NCI-H524 treated with DMSO at 0.1 percent for 48 hours (cell line): ENCODE measurements at places on chromosomes 16 and 17.

DNA sequence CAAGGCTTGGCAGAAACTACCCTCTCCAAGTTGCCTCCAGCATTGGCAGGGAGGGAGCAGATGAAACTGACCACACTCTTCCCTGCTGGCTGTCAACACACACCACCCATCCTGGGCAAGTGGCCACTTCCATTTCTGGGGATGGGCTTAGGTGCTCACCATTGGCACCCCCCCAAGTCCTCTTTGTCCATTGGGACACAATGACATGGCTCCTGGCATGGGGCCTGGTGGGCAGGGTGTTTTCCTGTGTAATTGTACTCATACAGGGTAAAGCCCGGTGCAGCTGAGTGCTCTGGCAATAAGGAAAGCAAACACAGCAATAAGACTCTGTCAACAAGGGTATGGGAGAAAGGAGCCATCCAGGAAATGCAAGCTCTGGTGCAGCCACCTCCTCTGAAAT, 22.6 kb downstream of the SCNN1B start:
- no peak for DNase-seq

GRCh38 chr16:53991754-53992378, 287.9 kb downstream of the FTO start:
- DNase-seq = no peak

DNA sequence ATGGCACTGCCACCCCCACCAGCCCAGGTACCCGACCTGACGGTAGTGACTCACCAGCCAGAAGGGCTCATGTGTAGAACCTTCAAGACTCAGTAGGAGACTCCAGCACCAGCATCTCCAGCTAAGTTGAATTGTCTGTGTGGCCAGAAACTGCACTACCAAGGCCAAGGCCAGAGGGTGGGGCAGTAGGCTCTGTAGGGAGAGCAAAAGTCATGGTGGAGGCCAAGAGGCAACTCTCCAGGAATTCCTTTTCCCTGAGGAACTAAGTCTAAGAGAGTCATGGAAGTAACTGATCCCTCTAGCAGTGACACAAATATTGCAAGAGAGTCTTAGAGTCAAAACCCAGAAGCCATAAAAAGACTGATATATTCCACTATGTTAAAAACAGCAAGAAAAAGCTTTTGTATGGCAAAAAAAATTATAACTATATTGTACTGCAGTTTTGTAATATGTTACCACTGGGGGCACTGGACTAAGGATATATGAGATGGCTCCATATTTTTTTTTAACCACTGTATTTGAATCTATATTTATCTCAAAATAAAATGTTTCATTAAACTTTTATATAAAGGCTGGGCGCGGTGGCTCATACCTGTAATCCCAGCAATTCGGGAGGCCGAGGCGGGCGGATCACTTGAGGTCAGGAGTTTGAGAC, 30.2 kb upstream of the GUCY2D start:
- DNase-seq = no peak

DNA sequence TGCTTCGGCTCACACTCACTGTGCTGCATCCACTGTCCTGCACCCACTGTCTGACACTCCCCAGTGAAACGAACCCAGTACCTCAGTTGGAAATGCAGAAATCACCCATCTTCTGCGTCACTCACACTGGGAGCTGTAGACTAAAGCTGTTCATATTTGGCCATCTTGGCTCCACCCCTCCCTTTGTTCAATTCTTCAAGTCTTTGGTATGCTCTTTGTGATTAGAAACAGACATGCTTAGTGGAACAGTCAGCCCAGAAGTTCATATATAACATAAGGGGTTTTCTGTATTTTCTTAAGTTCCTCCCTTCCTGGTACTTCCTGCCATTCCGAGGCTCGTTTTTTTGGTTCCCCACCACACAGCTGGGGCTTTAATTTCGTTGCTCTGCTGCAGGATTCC, 398.5 kb upstream of the DYNLRB2 start:
- no peak for DNase-seq

DNA sequence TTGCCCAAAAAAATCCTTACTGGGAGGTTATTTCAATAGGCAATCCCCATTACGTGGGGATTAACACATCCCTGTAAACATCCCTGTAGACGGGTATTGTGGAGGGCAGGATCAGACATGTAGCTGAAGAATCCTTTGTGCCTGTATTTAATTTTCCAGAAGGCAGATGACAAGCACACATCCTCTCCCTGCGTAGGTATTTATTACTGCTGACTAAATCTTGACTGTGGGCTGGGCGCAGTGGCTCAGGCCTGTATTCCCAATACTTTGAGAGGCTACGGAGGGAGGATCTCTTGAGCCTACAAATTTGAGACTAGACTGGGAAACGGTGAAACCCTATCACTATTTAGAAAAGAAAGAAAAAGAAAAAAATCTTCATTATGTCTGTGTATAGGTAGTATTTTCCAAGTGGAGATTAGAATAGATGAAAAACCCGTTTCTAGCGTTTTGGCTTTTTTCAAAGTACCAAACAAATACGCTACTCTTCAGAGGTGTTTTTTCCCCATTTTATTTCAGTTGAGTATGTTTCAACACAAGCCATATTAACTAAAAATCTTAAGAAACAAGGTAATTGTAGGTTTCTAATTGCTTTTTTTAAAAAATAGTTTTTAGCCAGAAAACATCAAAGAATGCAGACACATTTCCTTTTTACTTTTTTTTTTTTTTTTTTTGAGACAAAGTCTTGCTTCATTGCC, 1.5 kb upstream of the MARF1 start:
- DNase-seq = peak; percentile 20

GRCh38 chr16:54233615-54234014, 53.0 kb downstream of the IRX3 start:
- no peak for DNase-seq

- no peak for DNase-seq
These were observed 44.9 kb upstream of the BAHCC1 start for GRCh38 chr17:81350320-81350890.

GRCh38 chr16:12337871-12338655, 361.5 kb downstream of the SNX29 start:
- DNase-seq = no peak

- DNase-seq = no peak
These were observed 458.0 kb downstream of the KIF2B start for GRCh38 chr17:54280741-54281140.

DNA sequence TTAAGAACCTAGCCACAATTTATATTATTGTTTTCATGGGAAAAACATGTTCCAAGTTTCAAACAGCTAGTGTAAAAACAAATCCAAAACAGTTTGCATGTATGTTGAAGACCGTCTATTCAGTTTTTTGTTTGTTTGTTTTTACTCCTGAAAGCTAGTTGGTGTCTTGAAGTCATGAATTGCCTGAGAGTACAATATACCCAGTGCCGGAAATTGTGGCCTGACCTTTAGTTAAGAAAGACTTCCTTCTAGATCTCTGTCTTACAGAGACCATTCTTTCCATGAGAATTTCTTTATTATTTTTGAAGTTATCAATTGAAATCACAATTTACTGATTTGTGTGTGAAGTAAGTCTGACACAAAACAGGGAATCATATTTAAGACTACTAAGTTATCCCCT, 474.8 kb downstream of the KCNJ2 start:
- DNase-seq = no peak

DNA sequence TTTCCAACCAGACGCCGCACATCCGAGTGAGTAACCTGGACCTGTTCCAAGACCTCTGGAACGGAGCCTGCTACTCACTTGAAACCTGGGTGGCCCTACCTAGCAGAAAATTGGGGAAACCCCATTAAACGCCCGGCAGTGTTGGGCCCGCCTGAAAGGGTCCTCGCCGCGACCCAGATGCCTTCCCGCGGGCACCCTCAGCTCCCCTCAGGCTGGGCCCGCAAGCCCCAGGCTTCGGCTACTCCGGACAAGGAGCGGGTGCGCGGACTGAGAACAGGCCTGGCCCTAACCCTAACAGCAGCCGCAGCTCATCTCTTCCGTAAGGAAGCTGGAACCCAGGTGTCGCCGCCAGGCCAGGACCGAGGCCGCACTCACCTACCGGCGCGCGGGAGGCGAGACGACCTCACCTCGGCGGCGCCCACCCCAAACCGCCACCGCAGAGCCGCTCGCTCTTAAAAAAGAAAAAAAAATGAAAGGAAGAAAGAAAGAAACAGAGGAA, 344 bp downstream of the PSME3IP1 start:
- DNase-seq = no peak

- no peak for DNase-seq
These were observed 377.0 kb upstream of the TNRC6C start for GRCh38 chr17:77581480-77581879.

GRCh38 chr16:2469399-2470233, 1.5 kb upstream of the NTN3 start:
- DNase-seq = no peak

GRCh38 chr17:77378318-77379064, 237.7 kb downstream of the SEC14L1 start:
- peak; percentile 99 for DNase-seq

DNA sequence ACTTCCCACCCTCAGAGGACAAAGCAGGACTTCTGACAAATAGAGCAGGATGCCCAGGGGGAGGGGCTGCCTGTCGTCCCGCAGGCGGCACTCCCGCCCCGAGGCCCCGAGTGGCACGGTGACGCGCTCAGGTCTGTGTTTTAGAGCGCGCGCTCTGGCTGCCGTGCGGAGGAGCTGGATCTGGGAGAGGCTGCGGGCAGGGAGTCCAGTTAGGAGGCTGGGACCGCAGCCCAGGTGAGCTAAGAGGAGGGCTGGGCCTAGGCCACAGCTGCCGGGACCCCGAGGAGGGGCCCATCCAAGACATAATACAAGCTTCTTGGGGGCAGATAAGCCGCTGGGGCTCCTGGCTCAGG, 6.4 kb downstream of the DOC2A start:
- peak; percentile 59 for DNase-seq

GRCh38 chr16:65667011-65667578, 545.2 kb upstream of the CDH11 start:
- DNase-seq = no peak

DNA sequence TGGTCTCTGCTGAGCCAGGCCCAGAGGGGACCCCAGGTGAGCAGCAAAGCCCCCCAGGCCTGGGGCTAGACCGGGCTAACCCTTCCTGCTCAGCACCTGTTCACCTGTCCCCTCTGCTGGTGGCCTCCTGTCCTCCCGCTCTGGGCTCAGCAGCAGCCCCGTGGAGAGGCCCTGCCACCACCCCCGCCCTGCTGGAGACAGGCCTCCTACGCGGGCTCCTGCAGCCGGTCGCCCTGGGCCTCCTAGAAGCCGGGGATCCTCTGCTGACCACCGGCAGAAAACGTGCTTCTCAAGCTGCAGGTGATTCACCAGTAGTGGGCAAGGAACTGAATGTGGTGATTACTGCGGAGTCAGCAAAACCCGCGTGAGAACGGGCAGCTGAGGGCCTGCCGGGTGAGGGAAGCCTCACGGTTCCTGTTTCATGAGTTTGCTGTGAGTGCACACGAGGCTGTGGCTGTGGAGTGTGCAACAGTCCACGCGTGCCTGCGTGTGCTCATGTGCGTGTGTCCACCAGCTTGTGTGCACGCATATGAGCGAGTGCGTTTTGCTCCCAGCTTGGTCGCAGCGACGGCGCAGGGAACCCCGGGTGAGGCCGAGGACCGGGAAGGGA, 792 bp downstream of the SECTM1 start:
- no peak for DNase-seq

DNA sequence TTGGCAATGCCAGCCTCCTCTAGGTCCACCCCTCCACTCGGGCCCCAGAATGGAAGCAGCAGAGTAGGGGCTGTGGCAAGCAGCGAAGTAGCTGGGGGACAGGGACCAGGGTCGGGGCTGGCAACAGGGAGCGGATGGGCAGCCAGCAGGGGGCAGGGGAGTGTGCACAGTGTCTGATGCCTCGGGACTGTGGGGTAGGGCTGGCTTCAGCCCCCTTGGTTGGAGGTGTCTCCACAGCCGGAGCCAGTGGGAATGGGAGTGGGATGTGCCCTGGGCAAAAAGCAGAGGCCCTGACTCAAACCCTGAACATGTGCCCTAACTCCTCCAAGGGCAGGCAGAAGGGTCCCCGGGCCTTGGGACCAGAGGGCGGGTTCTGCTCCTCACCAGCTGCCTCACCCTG, 18.5 kb upstream of the ARHGAP27 start:
- no peak for DNase-seq

DNA sequence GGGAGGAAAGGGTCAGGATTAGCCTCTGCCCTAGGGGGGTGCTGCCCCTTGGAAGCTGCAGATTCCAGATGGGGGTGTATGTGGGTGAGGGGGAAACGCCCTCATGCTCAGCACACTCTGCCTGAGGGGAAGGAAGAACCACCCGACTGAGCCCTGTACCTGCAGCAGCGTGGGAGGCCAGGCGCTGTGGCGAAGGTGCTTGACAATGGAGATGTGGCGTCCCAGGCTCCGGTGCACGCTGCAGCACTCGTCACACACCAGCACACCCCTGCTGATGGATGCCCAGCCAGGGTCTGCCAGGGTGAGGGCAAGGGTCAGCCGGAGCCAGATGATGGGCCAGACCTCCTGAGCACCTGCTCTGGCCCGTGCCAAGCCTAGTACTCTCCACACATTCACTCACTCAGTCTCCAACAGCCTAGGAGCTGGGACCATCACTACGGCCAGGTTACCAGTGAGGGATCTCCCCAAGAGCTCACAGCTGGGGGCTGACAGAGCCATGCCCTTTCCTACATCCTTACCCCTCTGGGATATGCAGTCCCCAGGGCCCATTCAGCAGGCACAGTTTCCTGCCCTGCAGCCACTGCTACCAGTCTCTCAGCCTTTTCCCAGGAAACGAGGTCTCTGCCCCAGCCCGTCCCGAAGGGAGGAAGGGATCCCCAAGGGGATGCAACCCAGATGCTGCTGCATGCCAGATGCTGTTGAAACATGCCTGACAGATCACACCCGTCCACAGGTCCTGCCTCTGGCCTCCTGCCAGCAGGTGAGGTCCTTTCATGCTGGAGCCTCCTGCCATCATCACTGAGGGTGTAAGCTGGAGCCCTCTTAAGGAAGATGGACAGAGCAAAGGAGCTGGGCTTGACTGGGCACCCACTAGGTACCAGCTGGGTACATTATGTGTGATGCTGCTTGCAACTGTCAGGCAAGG, 5.9 kb downstream of the GIT1 start:
- DNase-seq = no peak

- DNase-seq = peak; percentile 93
These were observed 173.8 kb downstream of the C16orf78 start for GRCh38 chr16:49547448-49547847.

DNA sequence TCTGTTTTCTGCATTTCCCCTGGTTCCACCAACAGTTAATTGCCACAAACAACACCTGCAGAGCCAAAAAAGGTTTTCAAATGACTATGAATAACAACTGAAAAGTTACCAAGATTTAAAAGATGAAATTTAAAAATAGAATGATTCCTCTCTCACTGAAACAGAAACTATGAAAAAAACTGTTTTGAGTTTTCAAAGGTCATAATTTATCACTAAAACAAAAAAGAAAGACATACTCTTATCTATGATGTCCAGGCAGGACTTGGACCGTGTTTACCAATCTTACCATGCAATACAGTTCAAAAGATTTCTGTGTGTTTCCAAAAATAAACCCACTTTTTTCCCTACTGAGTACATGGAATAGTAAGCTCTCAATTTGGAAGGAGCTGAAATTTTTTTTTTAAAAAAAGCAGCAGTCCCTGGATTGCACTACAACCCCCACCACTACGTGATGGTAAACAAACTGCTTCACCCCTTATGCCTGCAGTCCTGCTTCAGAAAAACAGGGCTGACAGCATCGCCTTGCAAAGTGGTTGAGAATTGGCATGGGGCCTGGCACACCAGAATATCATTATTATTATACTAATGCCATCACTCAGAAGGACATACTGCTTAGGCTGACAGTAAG, 8.5 kb downstream of the TXNDC11 start:
- DNase-seq = no peak

- no peak for DNase-seq
These were observed 18.0 kb downstream of the N4BP1 start for GRCh38 chr16:48591976-48592375.
